ENCODE measurements at places on chromosomes 4 and X.

- DNase-seq: no peak
Measured at GRCh38 chrX:12153741-12154140, 15.5 kb downstream of the FRMPD4 start.

GRCh38 chr4:101451086-101451485, 103.8 kb upstream of the PPP3CA start:
- DNase-seq: no peak

DNA sequence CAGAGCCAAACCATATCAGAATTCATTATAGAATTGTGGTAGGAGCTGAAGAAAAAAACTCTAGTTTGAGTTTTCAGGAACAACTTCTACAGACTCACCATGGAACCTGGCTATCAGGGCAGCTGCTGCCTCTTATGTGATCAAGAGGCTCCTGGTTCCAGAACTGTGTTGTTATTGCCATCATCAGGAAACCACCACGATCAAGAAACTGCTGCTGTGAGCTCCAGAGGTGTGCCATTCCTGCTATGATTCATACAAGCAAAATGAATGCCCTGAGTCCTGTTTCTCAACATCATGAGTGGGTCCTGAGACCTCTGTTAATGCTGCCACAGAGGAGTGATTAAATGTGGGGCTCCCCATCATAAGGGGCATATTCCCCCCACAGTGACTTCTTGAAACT, 43.7 kb downstream of the TASL start:
- no peak for DNase-seq

- DNase-seq: no peak
Measured at GRCh38 chrX:402857-403256, 16.1 kb upstream of the PPP2R3B start.

GRCh38 chrX:20394451-20394850, 127.7 kb upstream of the RPS6KA3 start:
- no peak for DNase-seq

GRCh38 chr4:11542952-11543351, 114.3 kb upstream of the HS3ST1 start:
- DNase-seq: no peak

- no peak for DNase-seq
Measured at GRCh38 chr4:13309751-13310150, 174.4 kb downstream of the RAB28 start.

DNA sequence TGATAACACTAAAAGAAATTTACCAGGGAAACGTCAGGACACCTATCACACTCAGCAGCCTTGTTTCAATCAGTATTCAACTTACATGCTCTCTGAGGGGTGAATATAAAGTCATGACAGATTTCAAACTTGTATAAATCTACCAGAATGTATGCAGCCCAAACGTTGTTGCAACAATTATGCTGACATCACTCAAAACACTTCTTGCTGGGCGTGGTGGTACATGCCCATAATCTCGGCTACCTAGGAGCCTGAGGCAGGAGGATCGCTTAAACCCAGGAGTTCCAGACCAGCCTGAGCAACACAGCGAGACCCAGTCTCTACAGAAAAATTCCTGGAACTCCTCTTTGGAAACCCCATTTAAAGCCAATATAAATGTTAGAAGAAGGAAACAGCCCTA, 266.6 kb upstream of the GPC4 start:
- no peak for DNase-seq

- peak; percentile 2 for DNase-seq
Measured at GRCh38 chr4:120922381-120923206, at the start of gene PRDM5. PRDM5 (minus strand) TSS chr4:120922726; CDS start chr4:120922608, 118 bp downstream.

- no peak for DNase-seq
Measured at GRCh38 chr4:98779088-98779487, 120.7 kb upstream of the TSPAN5 start.

DNA sequence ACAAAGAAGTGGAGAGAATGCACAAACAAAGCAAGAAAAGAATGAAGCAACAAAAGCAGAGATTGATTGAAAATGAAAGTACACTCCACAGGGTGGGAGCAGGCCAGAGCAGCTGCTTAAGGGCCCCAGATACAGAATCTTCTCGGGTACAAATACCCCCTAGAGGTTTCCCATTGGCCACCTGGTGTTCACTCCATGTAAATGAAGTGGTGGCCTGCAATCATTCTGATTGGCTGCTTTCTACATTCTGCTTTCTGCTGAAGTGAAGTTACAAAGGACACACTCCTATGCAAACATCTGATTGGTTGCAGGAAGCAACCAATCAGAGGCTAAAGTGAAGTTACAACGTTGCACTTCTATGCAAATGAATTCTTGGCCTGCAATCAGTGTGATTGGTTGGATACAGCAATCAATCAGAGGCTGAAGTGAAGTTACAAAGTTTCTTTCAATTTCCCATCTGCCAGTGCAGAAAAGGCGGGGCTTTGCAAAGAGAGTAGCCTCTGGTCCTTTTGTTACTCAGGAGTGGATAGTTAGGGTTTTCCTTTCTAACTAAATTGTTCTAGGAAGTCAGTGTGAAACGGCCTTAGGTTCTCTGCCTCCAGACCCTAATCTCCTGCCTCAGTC, 19.0 kb upstream of the GPC4 start:
- DNase-seq: no peak

GRCh38 chrX:37371578-37371991, 22.4 kb downstream of the PRRG1 start:
- no peak for DNase-seq

GRCh38 chr4:54588404-54588803, 69.4 kb upstream of the KIT start:
- DNase-seq: no peak

Data from CD4-positive, alpha-beta memory T cell (primary cell).